Stimulated activated CD4-positive, alpha-beta T cell treated with anti-CD3 and anti-CD28 coated beads, Interleukin-12 subunit alpha, Interleukin-12 subunit beta, amount 100 ng/mL, for 24 hours (primary cell): ENCODE measurements at places on chromosomes 1 and 21.
A peak's percentile ranks its signal among the peaks of the same experiment; 100 is the strongest.

- no peak for DNase-seq
Observed at GRCh38 chr1:11027316-11027715, 14.9 kb downstream of the TARDBP start.

- DNase-seq: no peak
Observed at GRCh38 chr1:26907071-26907917, 6.5 kb downstream of the NR0B2 start.

GRCh38 chr1:47996060-47996405 is 1.2 kb downstream of the TRABD2B start:
- no peak for DNase-seq

DNA sequence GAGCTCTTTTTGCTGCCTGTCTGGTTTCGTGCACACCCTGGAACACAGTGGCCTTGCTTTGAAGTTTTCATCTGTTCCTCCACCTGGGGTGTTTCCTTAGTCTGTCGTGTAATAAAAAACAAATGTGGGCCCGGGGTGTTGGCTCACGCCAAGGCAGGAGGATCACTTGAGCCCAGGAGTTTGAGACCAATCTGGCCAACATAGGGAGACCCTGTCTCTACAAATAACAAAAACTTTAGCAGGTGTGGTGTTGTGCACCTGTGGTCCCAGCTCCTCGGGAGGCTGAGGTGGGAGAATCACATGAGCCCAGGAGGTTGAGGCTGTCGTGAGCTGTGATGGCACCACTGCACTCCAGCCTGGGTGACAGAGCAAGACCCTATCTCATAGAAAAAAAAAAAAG is 4.5 kb downstream of the NCMAP start:
- no peak for DNase-seq

DNA sequence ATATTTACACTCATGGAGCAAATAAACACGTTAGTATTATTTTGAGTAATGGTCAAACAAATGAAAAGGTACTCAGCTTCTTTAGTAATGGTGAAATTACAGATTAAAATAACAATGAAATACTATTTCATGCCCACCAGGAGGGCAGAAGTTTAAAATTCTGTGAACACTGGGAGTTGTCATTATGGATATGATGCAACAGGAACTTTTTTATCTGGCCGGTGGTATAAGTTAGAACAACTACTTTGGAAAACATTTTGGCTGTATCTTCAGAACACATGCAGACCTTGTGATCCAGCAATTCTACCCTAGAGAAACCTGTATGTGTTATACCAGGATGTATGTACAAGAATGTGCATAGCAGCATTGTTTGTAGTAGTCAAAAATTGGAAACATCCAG is 23.2 kb upstream of the PPP1R8 start:
- DNase-seq: no peak

- DNase-seq: no peak
Observed at GRCh38 chr1:180428782-180429695, 73.3 kb downstream of the ACBD6 start.

- no peak for DNase-seq
Observed at GRCh38 chr1:180397175-180397574, 105.2 kb downstream of the ACBD6 start.

DNA sequence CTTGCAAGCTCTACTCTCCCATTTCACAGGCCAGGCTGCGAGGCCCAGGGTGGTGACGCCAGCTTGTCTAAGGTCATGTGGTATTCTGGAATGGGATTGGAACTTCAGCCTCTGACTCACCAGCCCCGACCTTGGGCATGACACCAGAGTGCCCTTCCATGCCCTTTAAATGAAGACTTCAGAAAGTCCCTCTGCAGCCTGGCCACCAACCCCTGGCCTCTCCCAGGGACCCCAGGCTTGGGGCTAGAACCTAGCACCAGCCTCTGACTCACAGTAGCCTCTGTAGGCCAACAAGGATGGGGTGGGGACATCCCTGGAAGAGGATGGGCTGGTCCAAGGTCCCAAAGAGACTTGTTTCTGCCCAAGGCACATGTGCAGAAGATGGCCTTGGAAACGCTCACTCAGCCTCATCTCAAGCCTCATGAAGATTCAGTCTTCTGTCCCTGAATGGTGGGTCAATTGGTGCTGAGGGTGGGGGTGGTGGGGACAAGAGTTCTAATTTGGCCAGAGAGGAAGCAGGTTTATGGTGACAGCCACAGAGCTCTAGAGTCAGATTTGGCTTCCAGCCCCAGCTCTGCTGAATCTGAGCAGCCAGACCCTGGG is 36.1 kb upstream of the RUNX3 start:
- DNase-seq: no peak

DNA sequence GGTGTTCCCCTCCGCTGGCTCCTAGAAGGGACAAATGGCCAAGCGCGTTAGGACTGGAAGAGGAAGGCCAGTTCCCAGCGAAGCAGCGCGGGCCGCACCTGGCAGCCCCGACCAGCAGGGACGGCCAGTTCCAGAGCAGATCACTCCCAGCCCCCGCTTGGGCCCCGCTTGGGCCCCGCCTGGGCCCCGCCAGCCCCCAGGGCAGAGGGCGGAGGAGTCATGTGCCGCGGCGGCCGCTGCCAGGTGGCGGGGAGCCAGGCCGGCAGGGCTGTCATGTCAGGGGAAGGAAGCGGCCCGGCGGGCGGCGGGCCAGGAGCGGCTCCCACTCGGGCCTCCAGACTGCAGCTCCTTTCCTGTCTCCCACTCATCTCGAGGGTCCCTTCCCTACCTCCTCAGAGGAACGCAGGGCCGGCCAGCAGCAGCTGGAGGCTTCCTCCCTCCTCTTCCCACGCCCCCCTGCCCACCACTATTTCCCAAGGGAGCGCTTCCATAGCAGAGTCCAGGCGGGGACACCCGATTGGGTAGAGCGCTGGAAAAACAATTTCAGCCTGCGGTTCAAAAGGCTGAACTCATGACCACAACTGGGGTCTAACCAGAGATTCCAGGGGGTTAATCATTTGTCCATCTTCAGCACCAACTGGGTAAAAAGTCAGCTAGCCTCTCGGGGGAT is 16.5 kb downstream of the ZNF697 start:
- no peak for DNase-seq

DNA sequence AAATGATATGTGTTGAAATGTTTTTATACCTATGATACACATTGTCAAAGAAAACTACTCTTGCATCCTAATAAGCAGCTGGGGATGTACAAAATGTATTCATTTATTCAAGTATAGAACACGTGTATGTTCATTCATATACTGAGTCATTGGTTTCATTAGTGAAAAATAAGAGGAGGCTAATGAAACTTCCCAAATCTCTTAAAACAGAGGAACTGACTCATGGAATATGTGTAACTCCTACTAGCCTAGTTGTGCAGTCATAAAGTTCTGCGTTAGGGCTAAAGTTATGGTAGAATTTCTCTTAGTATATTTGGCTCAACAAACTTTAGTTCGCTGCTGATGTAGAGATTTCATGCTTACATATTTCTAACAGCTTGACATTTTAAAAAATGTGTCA is 441.6 kb downstream of the NCAM2 start:
- DNase-seq: no peak

DNA sequence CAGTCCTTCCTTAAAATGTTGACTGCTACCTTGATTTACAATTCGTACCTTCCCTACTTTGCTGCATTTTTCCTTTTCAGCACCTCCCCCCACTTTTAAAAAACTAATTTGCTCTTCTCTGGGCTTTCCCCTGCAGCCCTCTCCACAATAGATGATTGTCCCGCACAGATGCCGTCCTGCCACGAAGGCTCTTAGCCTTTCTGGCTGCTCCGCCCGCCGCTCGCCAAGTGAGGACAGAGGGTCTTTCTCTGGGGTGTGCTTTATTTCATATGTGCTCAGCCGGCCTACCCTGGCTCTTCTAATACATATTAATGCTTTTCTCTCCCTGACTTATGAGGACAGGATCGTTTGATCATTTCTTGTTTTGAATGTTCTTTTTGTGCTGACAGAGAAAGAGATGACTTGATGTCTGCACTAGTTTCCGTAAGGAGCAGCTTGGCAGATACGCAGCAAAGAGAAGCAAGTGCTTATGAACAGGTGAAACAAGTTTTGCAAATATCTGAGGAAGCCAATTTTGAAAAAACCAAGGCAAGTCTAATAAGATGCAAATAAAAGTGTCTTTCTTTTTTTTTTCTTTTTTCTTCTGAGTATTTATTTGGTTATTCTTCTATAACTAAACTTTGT is 60.6 kb downstream of the SDCCAG8 start:
- DNase-seq: no peak

GRCh38 chr1:37181425-37181824 is 147.1 kb upstream of the GRIK3 start:
- no peak for DNase-seq

GRCh38 chr1:43031316-43032203 is 72.9 kb upstream of the SLC2A1 start:
- DNase-seq: no peak

GRCh38 chr1:157369808-157370521 is 182.3 kb downstream of the FCRL5 start:
- DNase-seq: peak; percentile 24

DNA sequence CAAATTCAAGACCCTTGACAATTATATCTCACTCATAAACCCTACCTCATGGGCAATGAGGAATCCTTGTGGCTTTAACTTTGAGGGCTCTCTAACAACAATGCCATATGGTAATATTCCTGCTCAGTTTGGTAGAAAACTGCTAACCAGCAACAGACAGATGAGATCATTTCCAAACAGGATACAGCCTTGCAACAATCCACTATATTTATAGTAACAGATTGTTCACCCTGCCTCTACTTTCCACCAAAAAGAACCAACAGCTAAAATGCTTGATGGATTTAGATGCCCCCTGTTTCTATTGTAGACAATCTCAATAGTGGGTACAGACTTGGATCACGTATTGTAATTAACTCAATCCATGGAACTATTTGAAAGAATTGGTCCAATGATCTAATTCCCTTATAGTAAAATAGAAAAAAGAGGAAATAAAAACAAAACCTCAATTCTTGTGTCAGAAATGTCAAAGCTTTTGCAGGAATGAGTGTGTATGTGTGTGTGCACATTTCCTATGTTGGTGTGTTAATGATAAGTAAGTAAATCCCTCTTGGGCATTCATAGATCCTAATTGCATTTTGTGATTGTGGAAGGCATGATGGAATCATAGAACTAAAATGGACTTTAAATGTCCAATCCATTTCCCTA is 100.0 kb upstream of the EDEM3 start:
- DNase-seq: no peak

GRCh38 chr1:14426854-14427253 is 171.6 kb upstream of the KAZN start:
- no peak for DNase-seq

- no peak for DNase-seq
Observed at GRCh38 chr1:33972676-33973395, 109.0 kb downstream of the HMGB4 start.

DNA sequence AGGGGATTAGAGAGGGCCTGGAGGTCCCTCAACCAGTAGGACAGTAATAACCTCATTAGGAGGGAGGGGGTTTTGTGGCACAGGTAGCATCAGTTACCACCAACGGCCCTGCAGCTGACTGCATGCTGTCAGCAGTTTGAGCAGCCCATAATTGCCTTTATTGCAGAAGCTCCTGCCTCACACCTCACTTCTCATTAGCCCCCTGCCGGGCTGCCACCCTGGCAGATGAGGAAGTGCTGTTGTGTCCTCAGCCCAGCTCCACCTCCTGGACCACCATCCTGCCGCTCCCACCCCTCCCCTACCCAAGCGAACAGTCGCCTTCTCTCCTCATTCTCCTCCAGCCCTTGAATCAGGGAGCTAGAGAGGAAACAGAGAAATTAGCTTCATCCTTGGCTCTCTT is 237.4 kb downstream of the LMX1A start:
- no peak for DNase-seq

- no peak for DNase-seq
Observed at GRCh38 chr1:40637470-40638007, 27.9 kb downstream of the RIMS3 start.

DNA sequence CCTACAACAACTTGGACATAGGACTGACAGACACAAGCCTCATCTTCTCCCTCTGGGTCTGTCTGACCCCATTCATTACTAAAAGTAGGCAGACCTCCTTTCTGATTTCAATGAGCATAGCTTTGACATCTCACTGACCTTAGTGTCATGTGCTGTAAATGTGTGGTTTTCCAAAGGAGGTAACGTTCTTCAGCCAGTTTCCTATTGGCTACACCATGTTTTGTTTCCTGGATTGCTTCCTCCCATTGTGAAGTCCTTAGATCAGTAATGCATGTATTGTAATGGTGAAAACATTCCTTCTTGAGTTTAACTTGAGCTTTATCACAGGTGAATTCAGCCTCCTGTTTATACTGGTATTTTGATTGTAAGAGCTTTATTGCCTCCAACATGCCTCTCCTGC is 20.6 kb downstream of the STXBP3 start:
- no peak for DNase-seq

DNA sequence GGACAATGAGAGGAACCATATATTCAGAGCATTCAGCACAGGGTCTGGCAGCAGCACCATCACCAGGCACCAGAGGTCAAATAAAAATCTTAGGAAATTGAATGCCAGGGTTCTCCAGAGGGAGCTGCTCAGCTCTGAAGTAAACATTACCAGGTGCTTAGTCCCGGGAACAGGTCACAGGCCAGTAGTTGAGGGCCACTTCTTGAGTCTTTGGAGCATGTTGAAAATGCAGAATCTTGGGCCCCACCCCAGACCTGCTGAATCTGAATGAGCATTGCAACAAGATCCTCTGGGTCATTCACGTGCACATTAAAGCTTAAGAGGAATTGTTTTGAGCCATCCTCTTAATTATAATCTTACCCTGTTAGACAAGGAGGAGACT is 33.8 kb downstream of the PHC2 start:
- no peak for DNase-seq

- DNase-seq: no peak
Observed at GRCh38 chr1:84845357-84845756, 47.6 kb downstream of the LPAR3 start.

GRCh38 chr1:71565262-71565661 is 484.4 kb upstream of the ZRANB2 start:
- no peak for DNase-seq

GRCh38 chr1:76177615-76178014 is 103.1 kb downstream of the ST6GALNAC3 start:
- DNase-seq: no peak

- DNase-seq: no peak
Observed at GRCh38 chr1:112146201-112146715, 156.8 kb upstream of the KCND3 start.

DNA sequence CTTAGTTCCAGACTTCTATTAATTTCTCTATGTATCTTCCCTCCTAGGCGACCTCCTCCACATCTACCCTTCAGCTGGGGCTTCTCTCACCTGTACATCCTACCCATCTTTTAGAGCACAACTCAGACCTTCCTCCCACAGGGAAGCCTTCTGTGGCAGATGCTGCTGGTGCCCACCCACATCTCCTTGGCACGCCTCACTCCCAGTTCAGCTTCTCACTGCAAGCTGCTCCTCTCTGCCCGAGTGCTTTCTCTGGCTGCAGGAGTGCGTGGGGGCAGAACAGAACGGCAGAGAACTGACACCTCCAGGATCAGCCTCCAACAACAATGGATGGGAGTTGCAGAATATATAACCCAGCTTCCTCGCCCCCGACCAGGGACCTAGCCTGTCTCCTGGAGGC is 36.5 kb downstream of the ZBTB18 start:
- no peak for DNase-seq

- DNase-seq: no peak
Observed at GRCh38 chr21:16004523-16004922, 274.7 kb downstream of the USP25 start.
